ENCODE measurements at places on chromosomes 2 and 18.
A peak's percentile ranks its signal among the peaks of the same experiment; 100 is the strongest.

GRCh38 chr2:20880221-20880771, 57.4 kb upstream of the LDAH start:
- DNase-seq, result no peak

DNA sequence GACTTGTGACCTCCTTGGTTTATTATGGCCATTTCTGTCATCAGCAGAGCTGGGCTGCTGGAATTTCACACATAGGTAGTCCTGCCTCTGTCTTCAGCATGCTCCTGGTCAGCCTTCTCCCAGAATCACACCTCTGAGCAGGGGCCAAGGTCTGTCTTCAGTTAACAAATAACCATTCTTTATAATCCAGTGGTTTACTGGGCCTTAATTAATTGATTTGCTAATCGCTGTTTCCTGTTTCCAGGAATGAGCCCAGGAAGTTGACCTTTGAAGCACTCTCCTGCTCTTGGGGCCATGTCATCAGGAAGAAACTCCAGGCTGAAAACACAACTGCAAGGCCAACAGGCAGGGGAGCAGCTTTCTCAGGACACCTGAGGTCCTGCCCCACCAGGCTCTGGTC, 278.5 kb downstream of the SRBD1 start:
- DNase-seq, result no peak

DNA sequence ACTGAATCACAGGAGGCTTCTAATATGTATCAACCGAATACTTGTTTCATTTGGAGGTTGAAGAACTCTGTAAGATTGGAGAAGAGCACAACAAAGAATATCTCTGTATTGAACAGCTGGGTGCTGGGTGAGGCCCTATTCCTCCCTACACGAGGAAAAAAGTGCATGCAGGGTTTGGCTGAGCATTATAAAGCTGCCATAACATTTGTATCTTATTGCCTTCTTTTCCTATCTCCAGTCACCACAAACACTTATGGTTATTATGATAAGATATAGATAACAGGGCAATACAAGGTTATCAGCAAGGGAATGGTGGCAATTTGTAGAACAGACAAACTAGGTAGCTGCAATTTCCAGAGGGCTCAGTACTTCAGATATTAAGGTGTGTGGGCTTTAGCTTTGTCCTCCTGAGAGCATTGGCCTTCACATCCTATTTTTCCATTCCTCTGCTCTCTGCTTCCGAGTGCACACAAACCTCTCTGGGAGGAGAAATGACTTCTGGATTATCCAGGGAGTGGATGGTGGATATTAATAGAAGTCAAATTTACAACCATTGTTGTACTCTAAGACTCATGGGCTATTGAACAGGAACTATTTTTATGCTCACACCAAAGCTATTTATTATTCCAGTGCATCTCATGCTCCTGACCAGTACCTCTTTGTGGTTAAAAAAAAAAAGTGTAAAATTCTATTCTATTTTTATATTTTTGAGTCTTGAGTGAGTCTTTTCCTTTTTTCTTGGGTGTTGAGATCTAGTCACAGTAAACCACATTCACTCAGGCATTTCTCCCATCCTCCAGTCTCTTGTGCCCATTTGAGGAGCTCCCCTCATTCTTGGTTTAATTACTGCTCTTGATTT, 248.4 kb downstream of the ETAA1 start:
- DNase-seq, result no peak

DNA sequence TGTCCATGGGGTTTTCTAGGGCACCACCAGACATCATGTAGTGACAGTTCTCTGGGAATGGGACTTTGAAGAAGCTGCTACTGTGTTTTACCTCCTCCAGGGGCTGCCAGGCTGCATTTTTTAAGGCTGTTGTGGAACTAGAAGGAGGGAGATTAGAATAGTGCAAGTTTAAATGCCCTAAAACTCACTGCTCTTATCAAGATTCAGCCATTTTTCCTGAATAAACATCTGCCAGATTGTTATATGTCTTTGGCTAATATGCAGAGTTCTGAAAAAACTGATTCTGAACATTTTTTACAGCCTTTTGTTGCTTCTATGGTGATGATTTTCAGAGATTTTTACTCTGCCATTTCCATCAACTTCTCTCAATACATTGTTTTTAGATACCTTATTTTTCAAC, 8.6 kb upstream of the EPB41L5 start:
- DNase-seq, result no peak

GRCh38 chr18:37294951-37295350, 270.6 kb downstream of the CELF4 start:
- peak; percentile 94 for DNase-seq

- no peak for DNase-seq
These were observed 50.1 kb upstream of the WDR75 start for GRCh38 chr2:189391201-189391600.

- no peak for DNase-seq
These were observed 20.2 kb downstream of the ZCCHC2 start for GRCh38 chr18:62543021-62543420.

GRCh38 chr2:219713110-219713509, 85.7 kb downstream of the SLC4A3 start:
- no peak for DNase-seq

DNA sequence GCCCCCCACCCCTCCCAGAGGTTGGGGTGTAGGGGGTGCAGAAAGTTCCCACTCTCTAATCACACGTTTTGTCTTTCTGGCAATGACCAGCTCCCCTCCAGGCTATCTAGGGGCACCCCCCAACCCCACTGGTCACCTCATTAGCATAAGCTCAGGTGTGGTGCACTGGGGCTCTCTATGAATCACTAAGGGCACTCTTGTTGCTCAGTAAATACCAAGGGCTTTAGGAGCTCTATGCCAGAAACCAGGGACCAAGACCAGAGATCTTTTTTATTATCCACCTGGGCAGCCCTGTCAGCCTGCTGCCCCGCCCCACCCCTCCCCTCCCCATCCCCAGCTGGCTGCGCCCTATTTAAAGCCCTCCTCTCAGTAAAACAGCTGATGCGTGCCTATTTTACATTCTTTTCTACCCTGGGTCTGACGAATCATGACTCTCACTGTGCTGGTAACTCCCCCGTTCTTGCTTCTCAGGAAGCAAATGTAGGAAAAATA, 24.3 kb downstream of the NCK2 start:
- no peak for DNase-seq

DNA sequence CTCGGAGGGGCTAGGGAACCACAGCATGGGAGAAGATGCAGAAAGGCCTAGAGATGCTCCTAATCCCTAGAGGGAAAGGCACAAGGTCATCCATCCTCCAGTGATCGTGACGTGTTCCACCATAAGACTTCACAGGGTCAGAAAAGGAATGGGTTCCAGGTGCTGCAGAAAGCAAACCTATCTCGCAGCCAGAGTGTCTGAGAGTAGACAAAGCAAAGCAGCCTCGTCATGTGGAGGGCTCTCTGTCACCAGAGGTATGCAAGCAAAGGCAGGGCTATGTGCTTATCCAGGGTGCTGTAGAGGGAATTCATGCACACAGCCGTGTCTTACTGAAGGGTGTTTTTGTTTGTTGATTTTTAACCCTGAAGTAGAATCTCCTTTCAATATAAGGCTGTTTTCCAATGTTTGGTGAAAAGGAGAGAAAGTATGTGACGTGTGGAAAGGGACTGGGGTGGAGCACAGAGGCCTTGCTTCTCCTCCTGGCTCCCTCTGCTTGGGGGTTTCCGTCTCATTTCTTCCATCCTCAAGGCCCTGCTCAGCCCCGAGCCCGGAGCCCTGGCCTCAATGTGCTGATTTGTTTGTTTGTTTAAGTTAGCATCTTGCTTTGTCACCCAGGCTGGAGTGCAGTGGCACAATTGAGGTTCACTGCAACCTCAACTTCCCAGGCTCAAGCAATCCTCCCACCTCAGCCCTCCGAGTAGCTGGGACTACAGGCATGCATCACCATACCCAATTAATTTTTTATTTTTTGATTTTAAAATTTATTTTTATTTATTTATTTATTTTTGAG, 3.0 kb downstream of the GPR55 start:
- DNase-seq, result no peak

GRCh38 chr2:71609958-71610357, 156.6 kb downstream of the DYSF start:
- no peak for DNase-seq

- no peak for DNase-seq
These were observed 306.0 kb upstream of the COL3A1 start for GRCh38 chr2:188668017-188668680.

GRCh38 chr2:9083287-9083686, 79.8 kb upstream of the MBOAT2 start:
- DNase-seq, result no peak

DNA sequence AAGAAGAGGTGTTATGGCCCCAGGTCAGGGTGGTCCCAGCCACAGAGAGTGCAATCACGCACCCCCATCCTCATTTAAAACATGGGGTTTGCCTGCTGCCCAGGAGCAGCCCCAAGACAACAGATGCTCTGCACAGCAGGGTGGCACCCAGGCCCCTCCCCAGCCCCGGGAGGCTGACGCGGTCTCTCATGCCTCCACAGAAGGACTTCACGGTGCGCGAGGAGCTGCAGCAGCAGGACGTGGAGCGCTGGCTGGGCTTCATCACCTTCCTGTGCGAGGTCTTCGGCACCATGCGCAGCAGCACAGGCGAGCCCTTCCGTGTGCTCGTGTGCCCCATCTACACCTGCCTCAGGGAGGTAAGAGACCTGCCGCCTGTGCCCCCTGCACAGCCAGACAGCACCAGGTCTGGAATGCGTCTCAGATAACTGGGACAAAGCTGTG, 133.7 kb downstream of the SMAD7 start:
- DNase-seq, result peak; percentile 40

DNA sequence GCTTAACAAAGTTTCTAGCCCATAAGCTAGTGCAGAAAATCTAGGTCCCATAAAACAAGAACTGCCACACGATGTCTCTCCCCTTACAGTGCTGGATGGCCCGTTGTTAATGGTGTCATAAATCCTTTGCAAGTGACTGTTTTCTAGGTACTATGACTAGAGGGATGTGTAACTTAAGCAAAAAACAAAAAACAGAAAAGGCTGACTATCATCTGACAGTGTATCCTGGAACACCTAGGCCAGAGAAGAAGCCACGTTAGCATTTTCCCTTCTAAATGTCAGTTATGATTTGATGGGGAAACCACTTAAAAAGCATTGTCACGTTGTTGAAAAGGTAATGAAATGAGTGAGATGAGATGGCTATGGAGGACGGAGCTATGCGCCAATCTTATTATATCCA, 2.4 kb downstream of the CASP8 start:
- no peak for DNase-seq

DNA sequence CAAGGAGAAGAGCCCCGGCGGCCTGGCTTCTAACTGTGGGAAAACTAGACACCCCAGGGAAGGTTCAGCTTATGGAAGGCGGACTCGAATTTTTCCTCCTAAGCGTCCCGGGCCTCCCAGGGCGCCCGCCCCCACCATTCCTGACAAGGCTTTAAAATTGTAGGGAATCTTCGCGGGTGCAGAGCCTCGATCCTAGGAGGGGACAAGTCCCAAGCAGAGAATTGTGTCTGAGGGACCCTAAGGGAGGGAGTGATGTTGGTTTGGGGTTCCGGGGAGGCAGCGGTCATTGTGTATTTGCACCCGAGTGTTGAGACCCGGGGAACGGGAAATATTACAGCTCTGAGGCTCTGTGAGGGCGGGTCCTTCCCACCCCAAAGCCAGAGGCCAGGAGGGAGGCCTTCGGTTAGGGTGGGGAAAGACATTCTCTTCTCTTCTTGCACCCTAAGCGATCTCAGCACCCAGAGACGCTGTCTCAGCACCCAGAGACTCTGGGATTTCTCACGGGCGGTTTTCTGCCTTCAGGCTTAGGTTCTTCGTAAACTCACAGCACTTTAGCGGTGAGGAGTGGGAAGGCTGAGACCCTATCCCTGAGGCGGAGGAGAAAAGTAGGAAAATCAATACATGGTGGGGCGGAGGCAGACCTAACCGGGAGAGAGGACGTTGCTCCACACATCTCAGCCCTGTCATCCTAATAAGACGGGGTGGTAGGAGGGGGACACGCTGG, 7.6 kb downstream of the OSR1 start:
- no peak for DNase-seq

DNA sequence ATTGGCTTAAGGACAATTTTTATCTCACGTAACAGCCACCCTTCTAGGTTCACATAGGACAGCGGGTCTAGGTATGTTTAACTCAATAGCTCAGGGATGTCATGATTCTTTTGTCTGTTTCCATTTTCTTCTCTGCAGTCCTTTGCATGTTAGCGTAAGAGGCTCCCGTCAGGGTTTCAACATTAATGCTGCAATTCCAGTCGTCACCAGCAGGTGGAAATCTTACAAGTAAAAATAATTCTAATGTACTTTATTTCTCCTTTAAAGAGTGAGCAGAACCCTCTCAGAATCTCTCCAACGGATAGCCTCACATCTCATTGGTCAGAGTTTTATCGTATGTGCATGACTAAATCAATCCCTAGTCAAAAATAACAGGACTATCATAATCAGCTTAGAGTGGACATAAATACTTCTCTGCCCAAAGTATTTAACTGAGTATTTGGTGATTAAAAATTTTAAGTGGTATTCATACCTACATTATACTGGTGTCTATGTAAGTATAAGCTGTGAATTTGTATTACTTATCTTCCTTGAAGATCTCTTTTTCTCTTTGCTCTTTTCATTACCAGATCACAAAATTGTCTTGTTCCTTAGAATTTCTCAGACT, 487.2 kb upstream of the GCFC2 start:
- peak; percentile 60 for DNase-seq

DNA sequence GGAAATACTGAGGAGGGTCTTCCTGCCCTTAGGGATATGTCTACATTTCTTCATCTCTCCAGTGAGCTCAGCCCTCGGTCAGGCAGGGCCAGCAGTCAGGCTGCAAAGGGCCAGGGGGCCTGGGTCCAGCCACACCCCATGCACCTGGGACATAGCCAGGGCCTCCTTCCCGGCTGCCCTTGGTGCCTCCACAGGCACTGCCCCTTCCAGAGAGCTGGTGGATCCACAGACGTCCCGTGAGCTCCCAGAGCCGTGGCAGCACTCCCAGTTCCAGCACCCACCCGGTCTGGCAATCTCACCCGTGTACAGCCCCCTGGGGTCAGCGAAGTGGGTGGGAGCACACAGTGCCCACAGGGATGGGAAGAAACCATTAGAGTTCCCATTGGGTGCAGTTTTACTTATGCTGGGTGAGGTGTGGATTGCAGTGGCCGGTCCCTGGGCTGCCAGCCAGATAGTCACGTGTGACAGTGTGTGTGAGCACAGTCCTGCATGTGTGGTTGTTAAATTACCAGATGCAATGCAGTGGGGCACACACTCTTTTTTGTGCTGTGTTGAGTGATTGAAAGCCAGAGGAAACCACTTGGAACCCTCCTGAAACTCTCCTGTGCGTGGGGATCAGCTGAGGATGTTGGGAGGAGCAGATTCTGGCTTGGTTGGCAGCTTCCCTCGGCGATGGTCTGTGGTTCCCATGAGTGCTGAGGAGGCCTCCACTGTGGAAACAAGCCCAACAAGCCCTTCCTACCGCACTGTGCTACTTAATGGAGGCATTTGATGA, 131.0 kb downstream of the SNTG2 start:
- DNase-seq, result no peak

GRCh38 chr2:41605311-41605710, 442.5 kb upstream of the PKDCC start:
- no peak for DNase-seq

- DNase-seq, result no peak
These were observed 32.3 kb downstream of the EMX1 start for GRCh38 chr2:72949642-72950041.

GRCh38 chr2:42009657-42010580, 37.9 kb upstream of the PKDCC start:
- no peak for DNase-seq

GRCh38 chr2:20571644-20572215, 79.2 kb downstream of the HS1BP3 start:
- no peak for DNase-seq

Measured in H1 (cell line).